RPMI8226 (cell line): ENCODE measurements at places on chromosomes 2 and 18.

GRCh38 chr2:170455617-170456426 lies 259.3 kb upstream of the SP5 start:
- DNase-seq, result no peak

DNA sequence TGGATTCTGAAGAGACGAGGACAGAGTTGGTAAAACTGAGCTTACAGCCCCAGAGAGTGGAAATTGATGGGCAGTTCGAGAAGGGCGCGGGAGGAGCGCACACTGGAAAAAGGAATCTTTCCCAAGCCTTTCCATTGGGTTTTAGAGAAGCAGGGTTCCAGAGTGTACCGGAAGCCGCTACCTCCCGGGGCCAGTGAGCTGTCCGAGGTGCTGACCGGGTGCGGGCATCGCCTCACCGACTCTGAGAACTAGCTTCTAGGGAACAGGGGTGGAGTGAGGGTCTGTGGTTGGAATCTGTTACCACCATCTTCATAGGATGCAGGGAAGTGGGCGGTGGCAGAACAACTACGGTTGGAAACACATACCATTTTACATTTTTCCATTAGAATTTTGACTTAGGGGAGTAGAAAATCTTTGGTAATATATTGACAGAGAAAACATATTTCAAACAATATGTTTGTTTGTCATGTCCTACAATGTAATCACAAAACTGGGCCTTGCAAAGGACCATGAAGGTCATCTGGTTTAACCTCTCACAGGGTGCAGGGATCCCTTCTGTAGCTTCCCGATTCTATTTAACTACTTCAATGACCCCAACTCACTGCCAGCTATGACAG lies 724 bp downstream of the NMS start:
- DNase-seq, result peak; percentile 26

DNA sequence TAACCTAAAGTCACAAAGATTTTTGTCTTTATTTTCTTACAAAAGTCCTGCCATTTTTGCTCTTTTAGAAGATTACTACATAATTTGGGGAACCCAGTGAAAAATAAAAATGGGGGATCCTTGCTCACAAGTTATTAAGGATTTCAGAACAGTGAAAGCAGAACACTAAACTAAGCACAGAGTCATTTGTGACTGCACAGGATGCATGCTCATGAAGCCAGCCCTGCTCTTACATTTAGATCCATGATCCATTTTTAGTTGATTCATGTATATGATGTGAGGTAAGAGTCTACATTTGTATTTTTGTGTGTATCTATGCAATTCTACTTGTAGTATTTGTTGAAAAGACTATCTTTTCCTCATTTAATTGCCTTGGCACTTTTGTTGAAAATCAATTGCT lies 21.8 kb downstream of the SP140L start:
- no peak for DNase-seq

DNA sequence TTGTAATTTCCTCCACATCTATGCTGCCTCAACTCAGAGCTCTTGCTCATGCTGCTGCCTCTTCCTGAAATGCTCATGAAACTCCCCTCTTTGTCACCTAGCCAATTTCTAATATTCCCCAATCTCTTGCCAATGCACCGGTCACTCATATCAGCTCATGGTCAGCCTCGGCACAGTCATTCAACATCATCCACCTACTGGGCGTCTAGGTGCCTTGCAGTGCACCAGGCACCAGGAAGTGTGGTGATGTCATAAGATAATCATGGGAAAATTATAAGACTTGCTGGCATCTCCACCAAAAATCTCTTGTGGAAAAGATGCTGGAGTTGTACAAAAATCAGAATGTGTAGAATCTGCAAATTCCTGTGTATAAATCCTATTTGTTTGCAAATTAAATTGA lies 52.6 kb upstream of the RAB27B start:
- DNase-seq, result no peak

DNA sequence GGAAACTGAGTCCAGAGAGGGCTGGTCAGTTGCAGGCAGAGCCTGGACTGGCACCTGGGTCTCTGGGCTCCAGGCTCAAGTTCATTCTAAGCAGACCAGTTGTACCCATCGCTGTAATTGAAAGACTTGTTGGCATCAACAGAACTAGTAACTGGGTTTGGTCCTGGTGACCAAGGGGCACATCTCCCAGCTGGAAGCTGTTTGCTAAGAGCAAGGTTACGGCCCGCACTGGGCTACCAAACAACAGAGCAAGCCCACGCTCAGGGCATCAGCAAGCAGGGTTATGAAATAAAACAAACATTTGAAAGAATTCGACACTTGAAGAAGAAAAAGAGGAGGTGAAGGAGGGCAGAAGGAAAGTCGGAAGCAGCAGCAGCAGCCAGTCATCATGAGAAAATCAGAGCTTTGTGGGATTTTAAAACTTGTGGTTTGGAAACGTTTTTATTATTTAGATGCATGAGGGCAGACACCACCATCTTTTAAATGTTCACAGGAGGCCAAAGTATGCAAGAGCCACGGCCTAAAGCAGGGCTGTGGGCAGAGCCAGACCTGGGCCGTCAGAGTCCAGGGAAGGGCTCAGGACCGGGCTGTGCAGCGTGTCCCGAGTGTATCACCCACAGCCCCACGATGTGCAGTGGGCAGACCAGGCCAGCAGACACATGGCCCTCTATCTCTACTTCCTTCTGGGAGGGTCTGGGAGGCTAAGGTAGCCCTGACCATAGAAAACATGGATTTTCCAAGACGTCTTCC lies 220.3 kb downstream of the BCL2 start:
- no peak for DNase-seq

DNA sequence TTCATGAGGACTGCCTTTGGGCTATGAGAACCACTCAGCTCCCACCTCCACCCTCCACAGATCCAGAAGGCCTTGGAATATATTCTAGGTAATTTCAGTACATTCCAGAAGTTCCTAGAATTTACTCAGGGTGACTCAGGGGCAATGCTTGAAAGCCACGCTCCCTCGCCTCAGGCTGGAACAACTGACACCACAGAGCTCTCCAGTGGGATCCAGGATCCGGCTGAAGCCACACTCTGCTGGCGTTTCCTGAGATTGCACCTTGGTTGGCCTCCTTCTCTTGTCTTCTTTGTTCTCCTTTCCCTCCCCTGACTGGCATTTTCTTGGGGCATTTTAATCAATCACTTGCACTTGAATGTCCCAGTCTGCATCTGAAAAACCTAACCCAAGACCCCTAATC lies 92.6 kb upstream of the KCNE4 start:
- no peak for DNase-seq

GRCh38 chr2:658426-658825 lies 18.8 kb downstream of the TMEM18 start:
- DNase-seq, result no peak

DNA sequence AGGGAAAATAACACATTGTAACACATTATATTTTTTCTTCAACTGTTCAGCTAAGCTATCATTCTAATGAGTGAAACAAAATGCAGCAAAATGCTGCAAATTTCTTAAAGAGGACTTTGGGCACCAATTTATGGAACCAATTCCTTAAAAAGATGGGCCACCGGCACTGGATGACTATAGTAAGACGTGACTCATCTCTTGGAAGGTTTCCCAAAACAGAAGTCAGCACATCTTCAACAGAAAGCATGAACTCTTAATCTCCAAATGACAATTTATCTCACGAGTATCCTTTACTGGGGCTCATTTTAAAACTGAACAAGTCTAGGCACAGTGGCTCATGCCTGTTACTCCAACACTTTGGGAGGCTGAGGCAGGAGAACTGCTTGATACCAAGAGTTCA lies 213.4 kb downstream of the CDH20 start:
- peak; percentile 8 for DNase-seq

DNA sequence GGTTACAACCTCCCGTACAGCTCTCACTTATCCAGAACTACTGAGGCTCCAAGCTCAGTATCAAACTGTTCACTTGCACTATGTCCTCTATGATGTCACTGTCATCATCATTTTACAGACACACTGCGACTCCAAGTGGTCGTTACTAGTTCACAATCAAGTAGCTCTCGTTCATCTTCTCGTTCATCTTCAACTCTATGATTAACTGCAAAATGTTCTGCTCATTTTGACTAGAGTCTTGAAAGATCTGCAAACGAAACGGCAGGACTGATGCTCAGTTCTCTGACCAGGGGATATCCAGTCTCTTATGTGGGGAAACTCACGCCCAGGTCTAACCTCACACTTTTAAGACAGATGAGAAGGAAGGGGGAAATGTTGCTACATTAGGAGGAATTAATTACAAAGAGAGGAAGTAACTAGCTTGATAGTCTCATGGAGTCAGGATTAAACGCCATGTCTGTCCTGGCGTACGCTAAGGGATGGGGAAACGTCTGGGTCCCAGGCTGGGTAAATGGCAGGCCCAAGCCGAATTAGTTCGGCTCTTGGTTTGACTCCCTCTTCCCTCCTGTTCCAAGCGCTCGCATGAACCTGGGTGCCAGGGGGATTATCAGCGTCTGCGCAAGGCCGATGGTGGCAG lies 794 bp upstream of the CHCHD5 start:
- DNase-seq, result no peak

DNA sequence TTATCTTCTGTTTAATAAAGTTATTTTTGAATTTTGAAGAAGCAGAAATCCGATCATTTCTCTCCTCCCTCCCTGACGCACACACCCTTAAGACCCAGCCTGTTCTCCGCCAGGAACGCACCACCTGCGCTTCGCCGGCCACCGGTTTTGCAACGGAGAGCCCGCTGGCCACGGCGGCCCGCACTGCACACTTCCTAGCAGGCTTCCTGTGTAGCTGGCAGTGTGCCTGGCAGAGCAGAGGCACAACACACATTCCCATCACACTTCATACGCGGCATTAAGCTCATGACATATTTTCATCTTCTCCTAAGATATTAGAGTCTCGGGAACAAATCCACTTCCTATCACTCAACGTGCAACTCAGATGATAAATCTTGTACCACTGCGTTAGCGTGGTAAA lies 148.0 kb downstream of the HDAC4 start:
- DNase-seq, result no peak

GRCh38 chr2:37671009-37671815 lies at the start of gene CDC42EP3:
Gene CDC42EP3, minus strand, starts transcription at chr2:37671642. Its CDS starts 25,055 bp downstream, at chr2:37646587.
- DNase-seq, result peak; percentile 79

- DNase-seq, result no peak
These were observed 35.7 kb downstream of the NRP2 start for GRCh38 chr2:205717999-205718398.

- DNase-seq, result no peak
These were observed 22.8 kb upstream of the POLR1B start for GRCh38 chr2:112519506-112519905.

GRCh38 chr2:130353291-130354138 lies 2.3 kb upstream of the PTPN18 start:
- no peak for DNase-seq

DNA sequence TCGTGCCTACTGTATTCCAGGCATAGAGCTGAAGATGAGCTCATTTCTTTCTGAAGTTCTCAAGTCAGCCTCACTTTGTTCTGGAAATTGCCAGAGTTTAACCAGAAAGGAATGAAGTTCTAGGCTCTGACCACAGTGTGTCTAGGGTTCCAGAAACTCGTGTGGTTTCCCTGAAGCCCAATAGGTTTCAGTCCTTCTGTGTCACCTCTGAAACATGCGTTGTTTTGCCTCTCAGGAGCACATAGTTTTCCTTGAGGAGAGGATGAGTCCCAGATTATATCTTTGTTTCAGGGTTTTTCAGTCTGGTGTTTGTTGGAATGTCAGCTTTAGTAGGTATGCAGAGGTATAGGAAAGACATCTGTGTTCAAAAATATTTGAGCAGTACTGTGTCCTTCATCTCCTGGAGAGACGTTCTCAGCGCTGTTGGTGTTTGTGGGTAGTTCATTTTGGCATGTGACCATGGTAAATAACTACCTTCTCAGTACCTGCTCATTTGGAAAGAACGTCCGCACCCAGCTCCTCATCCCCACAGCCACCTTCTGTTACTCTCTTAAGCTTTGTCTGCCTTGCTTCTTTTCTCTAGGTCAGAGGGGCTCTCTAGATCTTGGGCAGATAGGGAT lies 56.6 kb downstream of the RALBP1 start:
- no peak for DNase-seq

- no peak for DNase-seq
These were observed 8.3 kb downstream of the ALPP start for GRCh38 chr2:232386740-232387450.
